ENCODE measurements at places on chromosomes 12 and 14. TPM values are rescaled to one million over a fixed set of nuclear protein-coding genes. Genes with fewer than 3 reads are reported as not detected.

OLR1 gene
- 0.66 TPM for total RNA-seq

DNA sequence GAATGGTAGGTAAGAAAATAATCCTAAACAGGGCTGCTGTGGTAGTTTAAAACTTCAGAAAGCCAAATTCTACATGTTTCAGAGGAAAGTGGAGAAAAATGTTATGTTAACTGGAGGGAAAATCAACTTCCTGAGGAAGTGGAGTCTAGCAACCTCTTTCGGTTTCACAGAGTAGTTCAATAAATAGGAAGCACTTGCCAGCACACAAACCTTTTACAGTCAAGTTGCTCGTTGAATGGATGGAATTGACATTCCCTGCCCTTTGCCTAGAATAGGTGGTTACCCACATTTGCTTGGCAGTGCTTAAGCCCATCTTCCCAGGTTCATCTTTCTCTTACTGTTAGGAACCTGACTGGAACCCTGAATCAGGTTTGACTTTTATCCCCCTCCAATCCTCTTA, 15.9 kb downstream of the ANKRD13A start:
- no peak overlapping the region for H3K27ac ChIP-seq
- H3K4me3 ChIP-seq, result no peak overlapping the region
- no peaks in the 10 kb centered on the region for H3K4me1 ChIP-seq
- no peak for DNase-seq

- no peak overlapping the region for H3K4me3 ChIP-seq
- H3K36me3 ChIP-seq, result no peaks in the 10 kb centered on the region
- no peak for DNase-seq
- no peaks in the 10 kb centered on the region for H3K4me1 ChIP-seq
- H3K27ac ChIP-seq, result no peak overlapping the region
Observed at GRCh38 chr12:21113266-21113665, 17.7 kb upstream of the SLCO1B1 start.

GRCh38 chr14:65277027-65277426, 135.5 kb upstream of the FUT8 start:
- H3K36me3 ChIP-seq, result no peaks in the 10 kb centered on the region
- H3K4me3 ChIP-seq, result no peak overlapping the region

- H3K27me3 ChIP-seq, result no peaks in the 10 kb centered on the region
- H3K27ac ChIP-seq, result no peak overlapping the region
- no peak overlapping the region for H3K4me3 ChIP-seq
- H3K4me1 ChIP-seq, result peaks cover 30% of the 10 kb centered on the region
- no peak for DNase-seq
Observed at GRCh38 chr14:103118018-103118662, 5.1 kb upstream of the TNFAIP2 start.

DNA sequence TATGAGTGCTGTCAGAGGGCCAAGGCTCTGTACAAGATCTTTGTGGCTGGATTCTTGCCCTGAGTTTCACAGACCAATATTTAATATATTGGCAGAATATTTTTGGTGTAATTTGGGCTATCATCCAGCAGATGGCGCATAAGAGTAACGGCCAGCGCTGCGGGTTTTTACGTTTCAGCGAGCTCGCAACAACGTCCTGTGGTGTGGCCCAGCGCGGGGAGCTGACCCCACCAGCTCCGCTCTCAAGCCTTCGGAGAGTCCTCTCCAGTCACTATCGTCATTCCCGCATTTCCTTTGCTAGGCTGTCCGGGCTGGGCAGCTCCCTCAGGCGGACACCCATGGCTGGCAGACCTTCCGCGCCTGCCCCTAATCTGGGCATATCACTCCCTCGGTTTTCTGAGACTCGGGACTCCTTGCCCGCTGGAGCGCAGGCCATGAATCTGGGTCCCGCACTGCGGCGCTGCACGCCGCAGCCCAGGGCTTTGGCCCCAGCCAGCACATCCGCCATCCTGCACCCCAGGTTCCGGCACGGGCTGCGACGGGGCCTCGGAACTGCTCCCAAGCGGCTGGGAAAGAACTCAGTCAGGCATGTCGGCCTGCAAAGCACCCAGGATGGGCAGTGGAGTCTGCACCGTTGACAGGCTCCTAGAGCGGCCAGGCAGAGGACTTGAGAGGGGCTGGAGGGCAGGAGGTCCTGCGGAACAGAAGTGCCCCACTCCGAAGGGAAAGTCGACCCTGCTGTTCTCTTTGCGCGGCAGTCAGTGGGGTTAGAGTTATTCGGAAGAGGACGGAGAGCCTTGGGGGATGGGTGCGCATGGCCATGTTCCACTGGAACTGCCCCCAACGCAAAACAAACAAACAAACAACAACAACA, 18.4 kb downstream of the OLR1 start:
- H3K27me3 ChIP-seq, result no peaks in the 10 kb centered on the region
- H3K36me3 ChIP-seq, result no peaks in the 10 kb centered on the region
- peak overlapping the region; percentile 38 for H3K4me3 ChIP-seq
- peaks cover 7% of the 10 kb centered on the region for H3K4me1 ChIP-seq

CLEC6A gene
- not detected for total RNA-seq
